ENCODE measurements at places on chromosomes 2 and 18.
A peak's percentile ranks its signal among the peaks of the same experiment; 100 is the strongest.

- no peak for DNase-seq
Measured at GRCh38 chr2:67524777-67525176, 127.6 kb downstream of the ETAA1 start.

DNA sequence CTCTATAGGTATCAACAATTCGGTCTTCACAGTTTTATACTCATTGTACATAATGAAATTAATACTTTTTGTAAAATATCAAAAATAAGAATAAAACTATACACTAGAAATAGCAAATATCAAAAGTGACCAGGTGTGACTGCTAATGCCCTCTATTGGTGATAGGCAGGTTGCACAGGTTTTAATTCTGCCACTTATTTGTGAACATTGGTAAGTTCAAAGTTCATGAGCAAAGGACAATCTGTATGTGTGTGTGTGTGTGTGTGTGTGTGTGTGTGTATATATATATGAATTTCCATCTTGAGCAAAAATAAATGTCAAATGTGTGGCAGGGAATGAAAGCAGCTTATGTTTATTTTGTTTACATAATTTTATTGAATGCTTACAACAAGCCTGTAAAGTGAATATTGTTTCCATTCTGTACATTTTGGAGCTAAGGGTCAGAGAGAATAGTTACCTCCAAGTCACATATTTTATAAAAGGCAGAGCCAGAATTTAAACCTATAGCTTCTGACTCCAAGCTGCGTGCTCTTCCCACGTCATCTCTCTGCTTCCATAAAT is 537.4 kb downstream of the CPS1 start:
- no peak for DNase-seq

DNA sequence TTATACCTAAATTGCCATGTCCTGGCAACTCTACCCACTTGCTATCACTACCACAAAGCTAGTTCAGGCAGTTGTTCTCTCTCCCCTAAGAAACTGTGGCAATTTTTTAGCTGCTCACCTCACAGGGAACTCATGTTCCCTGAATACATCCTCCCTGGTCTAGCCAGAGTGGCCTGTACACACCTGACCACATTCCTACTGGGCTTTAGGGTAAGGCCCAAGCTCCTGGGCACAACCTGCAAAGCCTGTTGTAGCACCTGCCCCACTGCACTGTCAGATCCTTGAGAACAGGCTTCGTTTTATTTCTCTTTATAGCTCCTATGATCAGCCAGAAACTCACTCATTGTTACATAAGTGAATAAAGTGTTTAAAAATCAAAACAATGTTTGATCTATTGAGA is 21.5 kb downstream of the CNGA3 start:
- DNase-seq = no peak

DNA sequence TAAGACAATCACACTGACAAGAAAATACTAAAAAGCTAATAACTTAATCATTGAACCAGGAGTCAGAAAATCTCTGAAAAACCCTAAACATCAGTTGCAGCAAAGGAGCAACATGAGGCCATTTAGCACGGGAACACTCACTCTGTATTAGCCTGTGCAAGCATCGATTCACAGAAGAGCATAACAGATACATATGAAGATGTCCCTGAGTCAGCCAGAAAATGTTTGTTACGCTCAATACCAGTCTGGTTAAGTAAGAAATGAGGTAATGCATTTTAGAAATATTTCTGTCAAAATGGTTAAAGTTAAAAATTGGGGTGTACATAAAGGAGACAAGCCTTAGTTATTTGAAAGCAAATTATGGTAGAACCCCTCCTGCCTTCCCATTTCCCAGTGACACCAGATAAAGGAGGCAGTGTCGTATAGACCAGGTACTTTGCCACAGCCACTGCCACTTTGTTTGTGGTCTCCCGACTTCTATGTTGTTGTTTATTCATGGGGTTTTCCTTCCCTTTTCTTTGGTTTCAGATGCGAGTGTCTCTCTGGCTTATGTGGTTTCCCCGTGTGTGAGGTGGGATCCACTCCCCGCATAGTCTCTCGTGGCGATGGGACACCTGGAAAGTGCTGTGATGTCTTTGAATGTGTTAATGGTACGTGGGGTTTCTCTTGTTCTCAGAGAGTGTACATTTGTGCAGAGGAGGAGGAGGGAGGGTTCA is 108.6 kb downstream of the CRIM1 start:
- DNase-seq = no peak

GRCh38 chr18:10293966-10294365 is 160.5 kb upstream of the APCDD1 start:
- no peak for DNase-seq

- DNase-seq = no peak
Measured at GRCh38 chr2:115825912-115826311, 1383.5 kb downstream of the DPP10 start.

DNA sequence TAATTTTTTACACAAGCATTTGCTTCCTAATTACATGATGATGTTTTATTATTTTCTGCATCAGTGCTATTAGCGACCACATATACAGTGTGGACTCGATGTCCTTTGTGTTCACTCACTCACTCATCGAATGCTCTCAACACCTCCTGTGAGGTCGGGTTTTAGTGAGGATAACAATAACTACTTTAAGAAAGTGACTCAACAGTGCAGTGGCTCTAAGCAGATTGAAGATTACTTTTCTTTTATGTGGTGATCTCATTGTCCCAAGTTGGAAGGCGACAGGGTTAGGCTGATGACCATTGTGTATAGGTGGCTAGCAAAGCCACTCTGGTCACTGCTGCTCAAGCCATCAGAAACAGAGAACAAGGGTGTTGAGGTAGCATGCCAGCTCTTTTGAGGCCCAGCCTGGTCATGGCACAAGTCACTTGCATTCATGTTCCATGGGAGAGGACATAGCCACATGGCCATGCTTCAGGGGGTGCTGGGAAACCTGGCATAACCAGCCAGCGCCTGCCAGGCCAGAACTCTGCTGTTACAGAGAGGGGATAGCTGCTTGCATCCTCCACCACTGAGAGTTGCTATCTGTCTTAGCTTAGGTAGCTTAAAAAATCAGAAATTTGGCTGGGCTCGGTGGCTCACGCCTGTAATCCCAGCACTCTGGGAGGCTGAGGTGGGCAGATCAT is 60.4 kb downstream of the PDCL3 start:
- no peak for DNase-seq

DNA sequence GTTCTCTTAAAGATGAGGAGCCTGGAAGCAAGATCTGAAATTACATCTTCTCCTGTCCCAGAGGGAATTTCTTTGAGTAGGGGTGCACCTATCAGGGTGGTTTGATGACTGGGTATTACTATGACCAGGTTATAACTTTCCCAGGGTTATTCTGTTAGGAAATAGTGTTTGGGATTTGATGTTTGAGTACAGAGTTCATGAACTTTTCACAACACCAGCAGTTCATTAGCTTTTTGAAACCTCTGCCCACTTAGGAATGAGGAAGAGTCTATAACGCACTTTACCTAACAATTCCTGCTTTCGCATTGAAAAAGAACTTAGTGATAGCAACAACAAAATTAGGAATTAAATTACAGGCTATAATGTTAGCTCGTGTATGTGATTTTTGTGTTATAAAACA is 58.6 kb downstream of the ALMS1 start:
- DNase-seq = no peak

GRCh38 chr18:10213526-10213925 is 240.9 kb upstream of the APCDD1 start:
- no peak for DNase-seq

GRCh38 chr2:46870051-46870839 is 45.4 kb downstream of the MCFD2 start:
- DNase-seq = no peak

GRCh38 chr2:31275976-31276375 is 42.0 kb downstream of the EHD3 start:
- no peak for DNase-seq

DNA sequence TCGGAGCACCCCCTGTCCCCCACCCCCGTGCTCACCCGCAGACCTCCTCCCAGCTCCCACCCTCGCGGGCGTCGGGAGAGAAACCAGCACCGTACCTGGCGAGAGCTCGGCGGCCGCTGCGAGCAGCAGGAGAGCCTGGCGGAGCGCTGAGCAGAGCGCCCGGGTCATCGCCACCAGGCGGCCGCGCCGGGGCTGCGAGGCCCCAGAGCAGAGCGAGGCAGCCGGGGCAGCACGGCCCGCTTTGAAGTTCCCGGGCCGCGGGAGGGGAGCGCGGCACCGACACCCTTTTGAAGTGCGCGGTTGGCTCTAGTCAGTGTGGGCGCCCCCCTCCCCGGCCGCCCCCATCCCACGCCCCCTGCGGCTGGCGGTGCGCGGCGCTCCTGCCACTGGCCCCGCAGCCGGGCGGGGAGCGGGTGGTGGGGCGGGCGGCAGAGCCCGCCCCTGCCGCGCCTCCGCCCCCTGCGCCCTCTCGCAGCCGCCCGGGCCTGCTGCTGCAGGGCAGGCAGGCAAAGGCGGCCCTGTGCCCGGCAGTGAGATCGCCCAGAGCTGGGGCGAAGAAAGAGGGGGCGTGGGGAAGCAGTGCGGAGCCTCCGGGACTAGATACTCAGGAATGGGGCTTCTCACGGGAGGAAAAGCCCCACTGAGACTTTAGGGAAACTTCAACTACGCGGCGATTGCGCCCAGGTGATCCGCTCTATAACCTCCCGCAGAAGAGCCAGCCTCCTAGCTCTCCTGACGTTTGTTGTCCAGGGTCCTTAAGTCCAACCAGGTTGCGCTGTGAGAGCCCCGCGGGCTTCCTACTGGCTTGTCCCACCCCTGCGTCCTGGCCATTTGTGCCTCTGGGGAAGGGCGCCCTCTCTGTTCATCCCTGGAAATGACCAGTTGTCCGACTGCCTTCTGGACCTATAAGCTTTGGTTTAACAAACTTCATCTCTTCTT is at the start of gene ACVR1C:
ACVR1C (minus strand) TSS at position 388 of the 939 bp plus-strand sequence; CDS start at position 168, 220 bp downstream.
- DNase-seq = peak; percentile 57

DNA sequence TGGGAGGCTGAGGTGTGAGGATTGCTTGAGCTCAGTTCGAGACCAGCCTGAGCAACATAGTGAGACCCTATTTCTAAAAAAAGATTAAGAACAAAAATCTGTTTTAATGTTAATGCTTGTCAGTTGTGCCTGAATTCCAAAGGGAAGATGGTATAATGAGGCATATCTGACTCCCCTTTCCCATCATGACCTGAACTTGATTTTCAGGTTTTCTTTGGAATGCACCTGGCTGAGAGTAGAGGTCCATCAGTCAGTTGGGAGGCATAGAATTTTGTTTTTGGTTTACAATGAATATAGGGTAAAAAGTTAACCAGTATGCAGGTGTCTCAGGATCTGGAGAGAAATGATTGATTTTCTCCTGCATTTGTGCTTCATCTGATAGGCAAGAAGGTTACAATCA is 20.4 kb downstream of the RPIA start:
- DNase-seq = no peak

GRCh38 chr2:10977621-10978020 is 65.9 kb downstream of the KCNF1 start:
- DNase-seq = no peak
